Urinary bladder (tissue), 4 donors: ENCODE measurements at places on chromosomes 11 and 22. TPM values are rescaled to one million over a fixed set of nuclear protein-coding genes. Genes with fewer than 3 reads are reported as not detected.

NXPE4 gene
- total RNA-seq = not detected

TRPM5 gene
- total RNA-seq = 0.11 TPM

NAA40 gene
- total RNA-seq = 13.6 TPM

GNAZ gene
- total RNA-seq = 5.4 TPM

HBG2 gene
- total RNA-seq = 2,457 TPM

HOATZ gene
- total RNA-seq = not detected

APOA5 gene
- not detected for total RNA-seq

ENTHD1 gene
- total RNA-seq = not detected

TEAD1 gene
- 136 TPM for total RNA-seq

LMO2 gene
- total RNA-seq = 24.1 TPM

CRYBB3 gene
- not detected for total RNA-seq

BLID gene
- 15.6 TPM for total RNA-seq

ALDH3B2 gene
- 2.6 TPM for total RNA-seq

CHKB gene
- total RNA-seq = 28.0 TPM

OR52B2 gene
- not detected for total RNA-seq

HSPB2 gene
- 1.6 TPM for total RNA-seq

MYEOV gene
- not detected for total RNA-seq

MGAT3 gene
- 4.2 TPM for total RNA-seq

ADAMTS15 gene
- total RNA-seq = 16.4 TPM

C22orf15 gene
- 0.63 TPM for total RNA-seq

TANGO2 gene
- 13.6 TPM for total RNA-seq

TRIM66 gene
- 7.8 TPM for total RNA-seq

IL17REL gene
- total RNA-seq = not detected

TOB2 gene
- 20.9 TPM for total RNA-seq

OR10A2 gene
- not detected for total RNA-seq

SERPING1 gene
- 53.6 TPM for total RNA-seq

OR9Q1 gene
- total RNA-seq = not detected

MOV10L1 gene
- 9.7 TPM for total RNA-seq

PGA3 gene
- 1.3 TPM for total RNA-seq

IRF7 gene
- 9.8 TPM for total RNA-seq

SLC6A5 gene
- not detected for total RNA-seq

TBX10 gene
- total RNA-seq = not detected

ANGPTL5 gene
- total RNA-seq = not detected

P2RX3 gene
- 1.5 TPM for total RNA-seq

LGALS1 gene
- total RNA-seq = 1,499 TPM

FGF3 gene
- total RNA-seq = not detected

OR8D1 gene
- total RNA-seq = not detected

GRIK4 gene
- total RNA-seq = 0.37 TPM

WT1 gene
- total RNA-seq = 2.3 TPM

CFAP300 gene
- 5.9 TPM for total RNA-seq
